Bronchial epithelial cell (primary cell): ENCODE measurements at places on chromosomes 2 and 18.
A peak's percentile ranks its signal among the peaks of the same experiment; 100 is the strongest.

GRCh38 chr2:215579809-215580208 is 143.9 kb upstream of the FN1 start:
- DNase-seq: peak; percentile 84

GRCh38 chr2:209592106-209592505 is 168.3 kb downstream of the MAP2 start:
- no peak for DNase-seq

GRCh38 chr2:222249444-222249843 is 49.4 kb downstream of the PAX3 start:
- no peak for DNase-seq

DNA sequence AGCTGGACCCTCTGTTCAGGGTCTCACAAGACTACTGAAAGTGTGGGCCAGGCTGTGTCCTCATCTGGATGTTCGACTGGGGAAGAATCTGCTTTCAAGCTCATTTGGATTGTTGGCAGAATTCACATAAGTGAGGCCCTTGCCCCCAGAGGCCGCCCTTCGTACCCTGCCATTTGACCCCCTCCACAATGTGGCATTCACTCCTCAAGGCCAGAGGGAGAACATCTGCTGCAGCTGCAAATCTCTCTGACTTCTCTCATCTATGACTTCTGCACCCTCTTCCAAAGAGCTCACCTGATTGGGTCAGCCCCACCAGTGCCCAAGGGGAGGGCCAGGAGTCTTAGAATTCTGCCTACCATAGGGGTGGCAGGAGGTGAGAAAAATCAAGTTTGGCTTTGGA is 3.9 kb upstream of the CNDP2 start:
- DNase-seq: no peak

DNA sequence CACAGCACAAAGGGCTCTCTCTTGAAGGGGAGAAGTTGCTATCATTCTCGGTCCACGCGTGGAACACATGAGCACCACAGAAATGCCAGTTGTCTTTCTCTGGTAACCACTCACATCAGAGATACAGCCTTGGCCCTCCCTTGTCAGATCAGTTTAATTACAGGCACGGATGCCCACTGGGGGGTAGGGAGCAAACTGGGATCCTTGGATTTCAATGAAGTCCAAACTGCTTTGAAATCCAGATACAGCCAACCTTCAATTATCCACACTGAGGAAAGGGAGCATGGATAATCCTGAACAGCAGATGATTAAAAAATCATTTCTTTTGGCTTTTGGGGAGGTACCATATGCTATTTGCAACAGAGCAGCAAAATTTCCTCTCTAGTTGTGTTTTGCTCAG is 63.7 kb upstream of the DAPL1 start:
- no peak for DNase-seq

DNA sequence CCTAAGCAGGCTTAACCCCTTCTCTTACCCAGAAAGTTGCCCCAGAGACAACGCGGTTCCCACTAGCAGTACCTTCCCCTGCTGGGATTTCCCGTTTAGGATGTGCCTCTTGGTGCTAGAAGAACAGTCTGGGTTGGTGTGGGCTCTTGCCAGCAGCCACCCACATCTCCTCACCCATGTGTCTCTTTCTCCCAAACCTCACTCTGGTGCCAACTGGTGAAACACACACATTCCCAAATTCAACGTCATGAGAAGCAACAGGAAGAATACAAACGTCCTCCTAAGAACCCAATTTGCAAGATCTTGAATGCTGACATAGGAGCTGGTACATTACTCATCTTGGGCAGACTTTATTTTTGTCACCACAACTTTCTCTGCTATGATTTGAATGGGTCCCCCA is 36.2 kb downstream of the DIPK1C start:
- DNase-seq: no peak

DNA sequence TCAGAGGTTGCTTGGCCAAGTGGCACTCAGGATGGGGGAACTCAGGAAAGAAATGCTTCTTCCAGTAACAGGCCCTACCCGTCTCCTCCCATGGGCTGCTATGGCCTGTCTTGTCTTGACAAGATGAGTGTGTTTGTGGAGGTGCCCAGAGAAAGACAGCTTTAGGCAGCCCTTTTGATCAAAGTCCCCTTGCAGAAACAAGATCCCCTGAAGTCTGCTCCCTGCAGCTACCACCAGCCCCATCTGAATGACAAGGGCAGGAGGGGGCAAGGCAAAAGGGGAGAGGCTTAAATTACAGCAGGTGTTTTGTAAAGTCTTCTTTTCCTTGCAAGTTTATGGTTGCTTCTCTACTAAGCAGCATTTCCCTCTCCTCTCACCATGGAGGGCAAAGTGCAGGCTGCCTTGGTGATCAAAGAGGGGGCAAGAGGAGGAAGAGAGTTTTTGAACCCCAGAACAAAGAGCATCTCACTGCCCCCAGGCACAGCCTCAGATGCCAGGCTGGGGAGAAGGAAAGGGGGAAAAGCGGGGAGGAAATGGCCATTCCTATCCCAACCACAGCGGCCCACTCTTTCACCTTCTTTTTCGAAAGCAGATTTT is 6.7 kb downstream of the EVA1A start:
- no peak for DNase-seq

DNA sequence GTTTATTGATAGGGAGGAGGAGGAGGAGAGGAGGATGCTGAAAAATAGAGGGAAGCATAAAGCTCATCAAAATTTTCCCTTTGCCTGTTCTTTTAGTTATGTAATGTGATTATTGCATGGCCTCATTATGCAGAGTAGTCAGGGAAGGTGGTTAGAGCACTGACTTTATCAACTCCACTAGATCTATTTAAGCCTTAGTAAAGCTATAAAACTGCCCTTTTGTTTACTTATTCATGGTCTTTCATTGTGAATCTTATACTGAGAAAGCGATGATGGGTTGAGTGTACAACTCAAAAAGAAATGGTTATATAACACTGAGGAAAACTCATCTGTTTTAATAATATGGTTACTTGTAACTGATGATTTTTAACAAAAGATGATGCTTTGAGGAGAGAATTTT is 81.7 kb downstream of the MAP4K4 start:
- DNase-seq: no peak

GRCh38 chr2:9199716-9200632 is 6.6 kb upstream of the ASAP2 start:
- no peak for DNase-seq

DNA sequence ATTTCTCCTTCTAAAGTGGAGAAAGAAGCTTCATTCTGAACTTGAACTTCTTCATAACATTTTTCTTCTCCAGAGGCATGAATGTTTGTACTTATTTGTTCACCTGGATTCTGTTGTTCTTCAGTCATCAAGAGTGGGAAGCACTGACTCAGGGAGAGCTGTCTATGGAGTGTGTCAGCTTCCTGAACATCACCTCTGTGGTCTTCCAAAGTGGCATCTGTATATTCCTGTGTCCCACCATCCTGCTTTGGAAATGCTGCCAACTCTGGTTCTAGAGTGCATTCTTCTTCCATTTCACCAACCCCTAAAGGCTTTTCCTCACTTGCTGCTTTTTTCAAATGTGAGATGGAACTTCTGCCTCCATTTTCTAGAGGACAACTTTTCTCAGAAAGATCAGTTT is 59.5 kb downstream of the TTN start:
- DNase-seq: peak; percentile 88

DNA sequence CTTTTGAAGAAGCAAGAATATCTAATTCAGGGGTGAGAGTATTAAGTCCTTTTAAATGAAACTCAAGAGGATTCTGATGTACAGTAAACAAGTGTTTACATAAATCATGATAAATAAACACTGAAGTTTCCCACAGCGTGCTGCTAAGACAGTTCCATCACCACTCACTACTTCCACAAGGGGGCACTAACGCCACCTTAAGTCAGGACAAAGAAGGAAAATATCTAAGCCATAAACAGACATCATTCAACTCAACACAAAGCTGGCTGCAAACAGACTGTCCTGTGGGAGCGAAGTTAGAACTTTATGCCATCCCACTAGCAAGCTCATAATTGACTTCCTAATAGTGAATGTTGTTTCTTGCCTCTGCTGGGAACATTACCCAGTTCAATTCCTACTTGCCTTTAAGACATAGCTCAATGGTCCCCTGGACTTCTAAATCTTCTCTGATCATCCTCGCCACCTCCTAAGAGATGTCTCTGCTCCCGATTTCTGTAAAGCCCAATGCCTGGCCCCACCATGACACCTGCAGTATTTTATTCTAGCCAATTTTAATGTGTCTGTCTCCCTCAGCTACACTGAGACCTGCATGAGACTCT is 36.5 kb downstream of the MRPL44 start:
- peak; percentile 77 for DNase-seq

DNA sequence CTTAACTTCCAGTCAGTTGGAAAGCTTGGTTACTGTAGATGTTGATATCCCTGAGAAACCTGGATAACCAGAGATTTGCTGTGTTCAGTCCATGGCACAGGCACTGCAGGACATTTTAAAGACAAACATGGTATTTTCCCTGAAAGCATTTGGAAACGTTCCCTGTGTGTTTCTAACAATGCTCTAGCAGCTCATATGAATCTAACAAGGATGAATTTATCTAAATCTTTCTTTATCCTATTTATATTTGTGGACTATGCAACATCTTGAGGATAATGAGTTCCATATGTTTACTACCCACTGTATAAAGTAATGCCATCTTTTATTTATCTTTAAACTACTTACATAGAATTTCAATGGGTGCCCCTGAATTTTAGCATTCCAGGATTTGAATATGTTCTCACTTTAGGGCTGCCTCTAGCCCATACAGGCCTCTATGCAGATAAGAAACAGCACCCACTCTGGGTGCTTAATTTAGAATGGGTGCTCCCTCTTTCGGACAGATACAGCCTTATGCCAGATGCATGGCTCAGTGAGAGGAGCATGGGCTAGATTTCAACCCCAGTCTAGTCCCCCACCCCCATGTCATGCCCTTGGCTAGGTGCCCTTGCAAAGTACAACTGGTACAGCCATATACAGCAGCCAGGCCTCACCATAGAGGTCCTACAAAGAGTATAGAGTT is 50.6 kb upstream of the NEMP2 start:
- DNase-seq: no peak

DNA sequence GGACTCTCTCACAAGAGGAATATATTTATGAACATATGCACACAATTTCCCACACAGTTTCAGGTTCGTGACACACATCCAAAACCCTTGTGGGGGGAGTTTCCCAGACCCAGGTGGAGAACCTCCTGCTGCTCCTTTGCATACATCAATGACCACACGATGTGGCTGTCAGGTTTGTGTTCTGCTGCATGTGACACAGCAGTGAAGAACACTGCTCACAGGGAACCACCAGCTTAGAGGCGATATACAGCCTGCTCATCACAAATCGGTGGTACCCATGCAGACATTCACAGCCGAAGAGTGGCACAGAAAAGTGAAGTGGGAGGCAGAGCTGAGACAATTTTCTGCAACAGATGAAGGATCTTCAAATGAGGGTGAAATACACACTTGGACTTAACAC is 175.6 kb upstream of the ZFP36L2 start:
- DNase-seq: no peak

DNA sequence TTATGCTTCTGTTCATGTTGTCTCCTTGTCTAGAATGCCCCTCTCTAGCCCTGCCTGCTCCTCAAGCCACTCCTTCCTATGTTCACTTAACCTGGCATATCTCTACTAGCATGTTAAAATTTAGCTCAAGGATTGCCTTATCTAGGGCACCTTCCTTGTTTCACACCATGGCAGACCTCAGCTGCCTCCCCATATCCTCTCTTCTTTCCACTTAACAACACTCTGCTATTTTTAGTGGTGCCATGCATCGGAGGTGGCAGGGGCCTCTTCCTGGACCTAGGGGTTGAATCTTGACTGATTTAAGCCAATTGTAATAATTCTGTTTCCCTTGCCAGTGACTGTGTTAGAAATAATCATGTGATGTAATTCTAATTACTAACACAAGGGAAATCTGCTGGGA is 36.9 kb upstream of the FAM98A start:
- no peak for DNase-seq

DNA sequence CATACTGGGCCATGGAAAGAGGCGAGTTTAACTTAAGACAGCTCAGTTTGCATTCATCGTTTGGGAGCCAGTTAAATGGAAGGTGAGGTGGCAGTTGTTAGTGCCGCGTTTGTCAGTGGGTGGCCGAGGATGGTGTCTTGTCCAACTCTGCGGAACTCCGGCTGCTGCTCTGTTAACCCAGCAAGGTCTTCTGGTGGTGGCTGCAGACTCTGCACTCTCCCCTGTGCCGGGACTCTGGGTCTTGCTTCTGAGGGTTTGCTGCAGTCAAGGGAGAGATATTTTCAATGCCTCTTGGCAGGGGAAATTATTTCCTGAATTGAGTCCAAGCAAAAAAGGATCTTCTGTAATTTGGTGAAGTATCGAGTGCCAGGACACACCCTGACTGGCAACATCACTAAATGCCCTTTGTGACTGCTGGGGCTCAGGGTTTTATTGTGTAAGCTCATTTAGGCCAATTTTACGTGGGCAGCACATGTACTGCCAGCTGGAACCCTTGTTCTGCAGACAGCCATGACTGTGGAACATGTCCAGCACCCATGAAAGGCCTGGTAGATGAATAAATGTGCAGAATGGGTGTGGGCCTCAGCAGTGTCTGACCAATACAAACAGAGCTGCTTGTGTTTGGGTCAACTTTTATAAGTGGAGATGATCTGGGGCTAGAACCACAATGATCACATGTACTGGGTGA is 58.1 kb downstream of the IL1R2 start:
- DNase-seq: no peak

GRCh38 chr2:9753276-9753600 is 90.0 kb upstream of the TAF1B start:
- DNase-seq: peak; percentile 99

DNA sequence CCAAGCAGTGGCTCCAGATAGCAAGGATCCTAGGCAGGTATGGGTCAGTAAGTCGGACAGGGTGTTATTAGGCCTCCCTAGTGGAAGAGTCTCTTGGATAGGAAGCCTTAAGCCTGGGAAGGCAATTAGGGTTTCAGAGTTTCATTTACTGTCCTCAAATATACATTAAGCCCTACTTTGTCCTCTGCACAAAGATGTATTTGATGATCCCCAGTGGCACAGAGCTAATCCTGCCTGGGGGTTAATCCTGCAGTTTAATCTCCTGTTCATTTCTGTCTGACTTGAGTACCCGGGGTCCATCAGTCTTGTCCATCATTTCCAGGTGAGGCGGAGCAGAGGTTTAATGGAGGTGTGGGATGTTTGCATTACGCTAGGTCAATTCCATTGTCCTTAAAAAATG is 62.0 kb downstream of the MTCL1 start:
- DNase-seq: no peak

- no peak for DNase-seq
Observed at GRCh38 chr2:29360016-29360784, 245.0 kb downstream of the CLIP4 start.

GRCh38 chr2:72291059-72291458 is 143.4 kb upstream of the CYP26B1 start:
- no peak for DNase-seq

GRCh38 chr2:73163483-73164367 is 38.6 kb upstream of the NOTO start:
- DNase-seq: peak; percentile 60

DNA sequence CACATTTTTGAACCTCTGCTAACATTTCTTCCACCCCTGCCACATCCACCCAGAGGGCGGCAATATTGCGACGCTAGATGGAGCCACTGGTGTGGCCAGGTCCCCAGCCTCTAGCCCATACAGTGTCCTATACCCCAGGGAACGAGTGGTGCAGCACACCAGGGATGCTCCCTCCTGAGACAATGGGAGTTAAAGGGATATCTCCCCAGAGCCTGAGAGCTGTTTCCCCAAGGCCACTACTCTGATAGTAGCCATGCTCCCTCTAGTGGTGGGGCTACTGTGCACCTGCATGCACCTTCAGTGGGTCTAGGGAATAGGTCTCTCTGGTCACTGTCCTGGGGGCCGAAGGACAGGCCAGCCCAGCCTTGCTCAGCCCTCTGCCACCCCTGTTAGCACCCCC is 336.4 kb upstream of the FSHR start:
- peak; percentile 1 for DNase-seq
